CD4-positive, CD25-positive, alpha-beta regulatory T cell (primary cell): ENCODE measurements at places on chromosomes 4 and X. TPM values are rescaled to one million over a fixed set of nuclear protein-coding genes. Genes with fewer than 3 reads are reported as not detected.

DNA sequence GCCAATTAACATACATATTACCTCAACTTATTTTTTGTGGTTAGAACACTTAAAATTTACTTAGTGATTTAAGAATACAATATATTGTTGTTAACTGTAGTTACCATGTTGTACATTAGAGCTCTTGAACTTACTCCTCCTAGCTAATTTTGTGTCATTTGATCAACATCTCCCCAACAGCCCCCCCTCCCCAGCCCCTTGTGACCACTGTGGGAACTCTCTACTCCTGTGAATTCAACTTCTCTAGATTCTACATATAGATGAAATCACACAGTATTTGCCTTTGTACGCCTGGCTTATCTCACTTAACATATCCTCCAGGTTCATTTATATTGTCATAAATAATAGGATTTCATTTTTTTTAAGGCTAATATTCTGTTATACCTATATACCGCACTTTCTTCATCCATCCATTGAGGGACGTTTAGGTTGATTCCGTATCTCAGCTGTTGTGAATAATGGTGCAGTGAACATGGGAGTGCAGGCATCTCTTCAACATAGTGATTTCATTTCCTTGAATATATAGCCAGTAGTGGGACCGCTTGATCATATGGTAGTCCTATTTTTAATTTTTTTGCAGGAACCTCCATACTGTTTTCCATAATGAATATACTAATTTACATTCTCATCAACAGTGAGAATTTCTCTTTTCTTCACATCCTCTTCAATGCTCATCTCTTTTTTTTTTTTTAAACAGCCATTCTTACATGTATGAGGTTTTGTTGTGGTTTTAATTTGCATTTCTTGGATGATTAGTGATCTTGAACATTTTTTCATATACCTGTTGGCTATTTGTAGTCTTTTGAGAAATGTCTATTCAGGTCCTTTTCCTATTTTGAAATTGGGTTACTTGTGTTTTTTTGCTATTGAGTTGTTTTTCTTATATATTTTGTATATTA, 66.8 kb downstream of the RAPGEF2 start:
- DNase-seq, result no peak
- no peak overlapping the region for H3K4me3 ChIP-seq
- no peaks in the 10 kb centered on the region for H3K4me1 ChIP-seq
- H3K27ac ChIP-seq, result no peak overlapping the region

- DNase-seq, result no peak
- no peak overlapping the region for H3K27ac ChIP-seq
- no peak overlapping the region for H3K4me3 ChIP-seq
- no peaks in the 10 kb centered on the region for H3K4me1 ChIP-seq
- H3K27me3 ChIP-seq, result no peaks in the 10 kb centered on the region
Observed at GRCh38 chr4:29619168-29619567, 1101.0 kb upstream of the PCDH7 start.

GRCh38 chr4:71559957-71560571, 221.2 kb downstream of the SLC4A4 start:
- no peaks in the 10 kb centered on the region for H3K4me1 ChIP-seq
- no peak overlapping the region for H3K4me3 ChIP-seq
- H3K36me3 ChIP-seq, result no peaks in the 10 kb centered on the region
- no peak overlapping the region for H3K27ac ChIP-seq
- H3K27me3 ChIP-seq, result no peaks in the 10 kb centered on the region

DNA sequence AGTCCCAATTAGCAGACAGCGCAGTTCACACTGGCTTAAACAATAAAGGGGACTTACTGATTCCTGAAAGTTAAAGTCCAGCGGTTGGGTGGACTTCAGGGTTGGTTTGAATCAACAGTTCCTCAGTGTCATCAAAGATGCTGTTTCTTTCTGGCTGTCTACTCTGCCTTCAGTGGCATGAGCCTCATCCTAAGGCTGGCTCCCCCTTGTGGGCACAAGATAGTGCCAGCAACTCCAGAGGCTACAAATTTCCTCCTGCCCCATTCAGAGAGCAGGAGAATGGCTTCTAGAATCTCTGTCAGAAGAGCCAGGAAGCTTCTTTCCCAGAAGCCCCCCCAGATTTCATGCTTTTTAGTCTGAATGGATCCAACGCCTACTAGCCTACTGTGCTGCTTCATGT, 82.4 kb upstream of the MTM1 start:
- peak; percentile 71 for DNase-seq
- H3K36me3 ChIP-seq, result no peaks in the 10 kb centered on the region
- no peak overlapping the region for H3K4me3 ChIP-seq
- no peak overlapping the region for H3K27ac ChIP-seq

- no peak overlapping the region for H3K4me3 ChIP-seq
- H3K4me1 ChIP-seq, result no peaks in the 10 kb centered on the region
- no peak overlapping the region for H3K27ac ChIP-seq
- peaks cover 7% of the 10 kb centered on the region for H3K27me3 ChIP-seq
Observed at GRCh38 chr4:109752525-109752924, 22.7 kb upstream of the PLA2G12A start.

DNA sequence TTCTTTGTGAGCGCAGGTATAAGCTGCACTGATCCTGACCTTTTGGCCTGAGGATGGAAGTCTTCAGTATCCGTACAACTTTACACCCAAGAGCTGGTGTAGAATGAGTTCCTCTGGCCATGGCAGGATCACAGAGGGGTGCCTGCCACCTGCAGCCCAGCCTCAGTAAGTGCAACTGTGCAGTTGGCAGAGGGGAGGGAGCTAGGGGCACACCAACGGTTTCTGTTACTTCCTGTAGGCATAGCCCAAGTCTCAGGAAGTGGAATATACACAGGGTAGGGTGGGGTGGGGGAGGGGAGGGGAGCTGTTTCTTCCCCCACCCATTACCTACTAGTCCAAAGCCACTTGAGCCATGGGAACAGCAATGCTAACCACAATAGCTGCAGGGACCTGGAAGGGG, 85.4 kb upstream of the GBA3 start:
- DNase-seq, result no peak
- no peak overlapping the region for H3K27ac ChIP-seq
- no peak overlapping the region for H3K4me3 ChIP-seq
- H3K4me1 ChIP-seq, result no peaks in the 10 kb centered on the region
- H3K36me3 ChIP-seq, result no peaks in the 10 kb centered on the region
- H3K27me3 ChIP-seq, result no peaks in the 10 kb centered on the region

GRCh38 chrX:132948648-132949260, 9.7 kb downstream of the HS6ST2 start:
- H3K4me3 ChIP-seq, result no peak overlapping the region
- no peaks in the 10 kb centered on the region for H3K27me3 ChIP-seq

GRCh38 chr4:26342328-26343037, 21.7 kb downstream of the RBPJ start:
- H3K4me1 ChIP-seq, result peaks cover 7% of the 10 kb centered on the region
- H3K4me3 ChIP-seq, result no peak overlapping the region
- no peaks in the 10 kb centered on the region for H3K27me3 ChIP-seq
- H3K27ac ChIP-seq, result no peak overlapping the region

DNA sequence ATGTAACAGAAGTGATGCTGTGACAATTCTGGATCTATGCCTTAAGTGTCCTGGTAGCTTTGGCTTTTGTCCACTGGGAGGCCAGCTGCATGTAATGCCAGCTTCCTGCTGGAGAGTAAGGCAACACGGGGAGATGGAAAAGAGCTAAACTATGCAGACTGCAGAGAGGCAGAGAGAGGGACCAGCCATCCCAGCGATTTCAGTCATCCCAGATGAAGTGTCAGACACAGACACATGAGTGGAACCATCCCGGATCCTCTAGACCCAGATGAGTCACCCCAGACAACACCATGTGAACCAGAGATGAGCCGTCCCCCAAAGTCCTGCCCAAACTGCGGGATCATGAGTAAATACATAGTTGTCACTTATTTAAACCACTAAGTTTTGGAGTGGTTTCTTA, 14.6 kb downstream of the SRPX start:
- H3K4me3 ChIP-seq, result no peak overlapping the region
- H3K27me3 ChIP-seq, result no peaks in the 10 kb centered on the region
- no peaks in the 10 kb centered on the region for H3K36me3 ChIP-seq
- H3K4me1 ChIP-seq, result no peaks in the 10 kb centered on the region
- no peak for DNase-seq

GRCh38 chr4:100985576-100985975, 361.8 kb downstream of the PPP3CA start:
- no peak overlapping the region for H3K27ac ChIP-seq
- H3K4me1 ChIP-seq, result no peaks in the 10 kb centered on the region
- H3K4me3 ChIP-seq, result no peak overlapping the region
- H3K36me3 ChIP-seq, result no peaks in the 10 kb centered on the region
- DNase-seq, result no peak

DNA sequence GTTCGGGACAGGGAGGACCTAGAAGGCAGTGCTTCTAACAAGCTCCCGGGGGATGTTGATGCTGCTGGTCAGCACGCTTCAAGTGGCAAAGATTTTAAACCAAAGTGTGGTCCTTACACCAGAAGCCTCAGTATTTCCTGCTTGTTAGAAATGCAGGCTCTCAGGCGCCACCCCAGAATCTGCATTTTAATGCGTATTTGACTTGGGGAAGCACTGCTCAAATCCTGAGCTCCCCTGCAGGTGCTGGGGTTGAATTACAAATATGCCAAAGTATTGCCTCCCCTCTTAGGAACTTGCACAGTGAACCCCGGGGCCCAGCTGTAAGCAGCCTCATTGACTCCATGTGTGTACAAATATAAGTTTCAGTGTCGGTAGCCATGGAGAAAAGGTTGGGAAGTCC, 70.8 kb upstream of the RAI2 start:
- H3K27me3 ChIP-seq, result no peaks in the 10 kb centered on the region
- H3K4me3 ChIP-seq, result no peak overlapping the region
- H3K27ac ChIP-seq, result no peak overlapping the region

DNA sequence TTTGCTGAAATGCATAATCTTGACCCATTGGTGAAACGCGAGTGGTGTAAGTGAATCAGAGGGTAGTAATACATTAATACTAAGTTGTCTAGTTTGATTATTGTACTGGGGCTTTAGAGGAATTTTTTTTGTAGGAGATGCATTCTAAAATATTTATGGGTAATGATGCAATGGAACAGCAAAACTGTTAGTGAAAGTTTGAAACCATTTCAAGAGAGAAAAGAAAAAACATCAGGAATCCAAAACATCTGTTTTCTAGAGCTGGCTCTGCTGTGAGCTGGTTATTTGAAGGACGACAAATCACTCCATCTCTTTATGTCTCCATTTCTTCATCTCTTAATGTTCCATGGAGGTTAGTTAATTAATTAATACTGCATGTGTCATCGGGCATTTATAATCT, 351.9 kb upstream of the FAT1 start:
- no peak for DNase-seq
- H3K36me3 ChIP-seq, result no peaks in the 10 kb centered on the region
- no peaks in the 10 kb centered on the region for H3K4me1 ChIP-seq
- no peak overlapping the region for H3K4me3 ChIP-seq

DNA sequence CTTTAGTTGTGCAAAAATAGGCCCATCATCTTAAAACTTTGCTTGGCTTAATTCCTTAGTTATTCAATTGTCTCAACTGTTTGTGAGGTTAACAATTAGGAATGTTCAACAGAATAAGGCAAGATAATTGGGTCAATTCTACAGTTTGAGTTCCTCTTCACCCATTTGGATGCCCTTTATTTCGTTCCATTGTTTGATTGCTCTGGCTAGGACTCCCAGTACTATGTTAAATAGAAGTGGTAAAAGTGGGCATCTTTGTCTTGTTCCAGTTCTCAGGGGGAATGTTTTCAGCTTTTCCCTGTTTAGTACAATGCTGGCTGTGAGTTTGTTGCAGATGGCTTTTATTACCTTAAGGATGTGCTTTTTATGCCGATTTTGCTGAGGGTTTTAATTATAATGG, 761.5 kb upstream of the GRIA3 start:
- H3K27me3 ChIP-seq, result no peaks in the 10 kb centered on the region
- no peaks in the 10 kb centered on the region for H3K4me1 ChIP-seq
- DNase-seq, result no peak
- H3K27ac ChIP-seq, result no peak overlapping the region

- H3K36me3 ChIP-seq, result no peaks in the 10 kb centered on the region
- H3K4me1 ChIP-seq, result no peaks in the 10 kb centered on the region
- H3K4me3 ChIP-seq, result no peak overlapping the region
Observed at GRCh38 chrX:144681501-144681900, 565.8 kb upstream of the SPANXN1 start.

DNA sequence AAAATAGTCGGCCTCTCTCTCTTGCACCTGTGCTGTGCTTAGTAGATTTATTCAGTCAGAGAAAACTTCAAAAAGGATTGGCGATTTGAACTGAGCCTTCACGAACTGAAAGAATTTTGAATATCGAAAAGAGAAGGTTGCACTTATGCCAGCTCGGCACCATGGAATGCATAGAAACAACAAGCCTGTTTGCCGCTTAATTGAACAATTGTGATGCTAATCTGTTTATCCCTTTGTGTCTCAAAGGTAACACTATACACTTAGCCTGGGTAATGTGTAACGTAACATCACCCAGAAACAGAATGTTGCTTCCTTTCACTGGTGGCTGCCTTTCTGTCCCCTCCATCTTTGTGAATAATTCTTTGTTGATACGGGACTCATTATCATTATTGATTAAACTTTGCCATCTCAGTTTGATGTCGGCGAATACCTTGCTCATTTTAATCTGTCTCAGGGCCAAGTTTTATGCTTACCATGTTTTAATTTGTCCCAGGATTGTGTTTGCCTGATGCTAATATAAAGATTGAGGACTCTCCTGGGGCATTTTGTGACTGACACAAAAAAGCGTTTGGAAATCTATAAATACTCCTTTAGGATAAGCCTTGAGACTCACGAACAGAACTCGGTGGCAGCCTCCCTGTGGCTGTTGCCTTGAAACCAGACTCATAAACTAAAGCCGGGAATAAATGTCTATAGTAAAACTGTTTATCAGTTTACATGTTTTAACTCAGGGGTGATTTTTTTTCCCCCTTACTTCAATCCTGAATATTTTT, 400.5 kb downstream of the RAPGEF2 start:
- no peaks in the 10 kb centered on the region for H3K27me3 ChIP-seq
- no peaks in the 10 kb centered on the region for H3K4me1 ChIP-seq
- no peak for DNase-seq

DNA sequence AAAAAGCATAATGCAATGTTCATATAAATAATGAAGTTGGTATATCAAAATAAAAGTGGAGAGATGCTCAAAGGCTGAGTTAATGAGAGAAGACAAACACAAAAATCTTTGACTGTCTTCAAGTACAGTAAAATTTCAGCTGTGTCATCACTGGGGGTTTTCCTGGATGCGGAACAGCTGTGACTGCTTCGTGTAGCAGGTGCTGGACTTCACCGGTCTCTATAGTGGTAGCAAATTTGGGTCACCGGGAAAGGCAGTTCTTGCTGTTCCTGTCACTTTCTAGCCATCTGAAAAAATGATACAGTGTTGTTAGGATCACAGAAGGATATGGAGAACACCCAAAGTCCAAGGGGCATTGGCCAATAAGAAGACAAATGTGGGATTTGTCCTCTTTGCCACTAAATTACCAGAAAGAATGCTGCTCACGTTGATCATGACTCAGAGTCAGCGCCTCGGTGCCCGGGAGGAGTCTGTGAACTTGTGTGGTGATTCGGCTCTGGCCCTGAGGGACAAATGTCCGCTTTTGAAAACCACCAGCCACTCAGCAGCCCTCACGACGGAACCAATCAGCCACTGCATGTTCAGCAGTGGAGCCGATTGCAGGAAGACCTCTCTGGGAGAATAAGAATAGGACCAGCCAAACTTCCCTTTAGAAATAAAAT, 230.1 kb upstream of the FAT1 start:
- H3K27ac ChIP-seq, result no peak overlapping the region
- H3K4me1 ChIP-seq, result no peaks in the 10 kb centered on the region
- DNase-seq, result no peak
- H3K27me3 ChIP-seq, result no peaks in the 10 kb centered on the region

The DMRTC1B gene
- 1.3 TPM for total RNA-seq

The SUPT20HL2 gene
- total RNA-seq, result not detected

The KIT gene
- total RNA-seq, result 0.49 TPM

The KLHL4 gene
- total RNA-seq, result 0.27 TPM

The RXFP1 gene
- total RNA-seq, result not detected

The CABS1 gene
- total RNA-seq, result not detected

The INTU gene
- total RNA-seq, result 0.67 TPM

The ARX gene
- not detected for total RNA-seq
